Activated T-helper 17 cell treated with anti-CD3 and anti-CD28 coated beads, Interleukin-2, amount 50 U/mL, for 72 hours (primary cell): ENCODE measurements at places on chromosomes 7 and 10.
A peak's percentile ranks its signal among the peaks of the same experiment; 100 is the strongest.

DNA sequence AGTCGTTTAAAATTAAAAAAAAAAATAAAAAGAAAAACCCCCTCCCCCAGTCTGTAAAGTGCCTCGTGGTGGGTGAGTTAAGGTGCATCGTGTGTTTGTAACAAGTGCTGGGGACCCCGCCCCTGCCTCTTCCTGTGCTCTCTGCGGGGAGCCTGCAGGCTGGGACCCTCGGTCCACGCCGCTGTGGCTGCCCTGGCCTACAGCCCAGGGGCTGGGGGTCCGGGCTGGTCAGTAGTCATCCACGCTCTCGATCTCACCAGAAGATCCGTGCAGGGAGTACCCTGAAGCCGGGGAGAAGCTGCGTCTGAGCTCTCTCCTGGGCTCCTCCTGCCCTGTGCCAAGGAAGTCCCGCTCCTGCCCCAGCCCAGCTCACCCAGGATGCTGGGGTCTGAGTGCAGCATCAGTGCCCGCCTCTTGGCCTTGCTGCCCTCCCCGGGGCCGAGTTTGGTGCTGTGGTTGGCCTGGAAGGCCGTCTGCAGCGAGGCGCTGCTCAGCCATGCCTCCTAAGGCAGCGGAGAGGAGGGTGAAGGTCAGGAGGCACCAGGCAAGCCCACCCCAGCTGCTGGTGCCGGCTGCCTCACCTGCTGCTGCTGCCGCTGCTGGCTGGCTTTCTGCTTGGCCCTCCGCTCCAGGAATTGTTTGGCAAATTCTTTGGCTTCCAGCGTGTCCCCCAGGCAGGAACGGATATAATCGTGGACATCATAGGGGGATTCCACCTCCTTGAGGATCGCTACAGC lies 8.1 kb downstream of the GNB2 start:
- ATAC-seq = no peak

GRCh38 chr7:2760098-2760889 lies 72.3 kb downstream of the AMZ1 start:
- no peak for ATAC-seq

DNA sequence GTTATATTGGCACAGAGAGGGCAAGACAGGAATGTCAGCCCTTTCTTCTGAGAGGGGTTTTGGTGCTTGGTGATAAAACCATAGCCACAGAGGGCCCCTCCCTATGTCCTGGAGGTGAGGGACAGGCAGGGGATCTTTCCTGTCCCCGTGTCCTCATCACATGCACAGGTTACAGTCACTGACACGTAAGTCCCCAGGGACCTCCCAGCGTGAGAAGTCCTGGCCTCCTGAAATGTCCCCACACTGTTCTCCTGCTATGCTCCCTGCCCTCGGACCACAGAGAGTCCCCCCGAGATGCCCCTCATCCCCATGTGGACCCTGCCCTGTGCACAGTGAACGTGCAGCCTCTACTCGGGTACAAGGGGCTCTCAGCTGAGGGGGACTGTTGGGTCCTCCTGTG lies 260.4 kb downstream of the ZMYND11 start:
- ATAC-seq = no peak

- no peak for ATAC-seq
These were observed 90.7 kb downstream of the DGKI start for GRCh38 chr7:137755846-137756651.

DNA sequence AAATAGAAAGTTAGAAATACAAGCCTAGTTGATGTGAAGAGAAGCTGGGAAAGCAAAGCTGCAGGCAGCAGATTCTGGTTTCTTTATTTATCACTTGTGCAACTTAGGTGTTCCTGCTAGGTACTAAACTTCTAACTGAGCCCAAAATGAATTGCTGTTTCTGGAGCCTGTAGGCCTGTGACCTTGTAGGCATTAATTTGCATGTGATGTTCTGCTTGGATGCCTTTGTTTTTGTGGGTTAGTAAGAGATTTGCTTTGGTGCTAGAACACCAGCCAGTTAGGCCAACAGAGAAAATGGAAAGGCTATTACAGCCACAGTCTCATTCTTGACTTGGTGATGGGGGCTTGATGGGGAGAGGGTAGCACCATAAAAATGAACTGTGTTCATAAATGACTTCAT lies 370.7 kb downstream of the PPP1R3A start:
- no peak for ATAC-seq

GRCh38 chr7:157271991-157272324 lies 64.8 kb upstream of the DNAJB6 start:
- no peak for ATAC-seq

DNA sequence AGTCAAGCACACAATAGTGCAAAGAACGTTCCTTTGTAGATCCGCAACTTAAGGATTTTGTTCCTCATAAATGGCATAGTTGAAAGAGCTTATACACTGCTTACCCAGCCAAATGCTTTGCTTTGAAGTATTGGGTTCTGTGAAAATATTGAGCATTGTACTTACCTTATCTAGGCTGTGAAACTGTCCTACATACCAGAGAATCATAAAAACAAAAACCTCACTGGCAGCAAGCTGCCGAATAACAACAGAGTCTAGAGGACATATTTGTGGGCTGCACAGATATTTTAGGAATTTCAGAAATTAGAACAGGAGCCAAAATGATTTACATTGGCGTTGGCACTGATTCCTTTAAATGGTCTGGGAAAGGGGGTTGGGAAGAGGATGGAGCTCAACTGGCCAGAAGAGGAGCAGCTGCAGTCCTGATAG lies 174.8 kb downstream of the RTKN2 start:
- no peak for ATAC-seq

GRCh38 chr10:3825244-3825643 lies 40.2 kb upstream of the KLF6 start:
- ATAC-seq = no peak

- ATAC-seq = no peak
These were observed 64.2 kb downstream of the NKX6-2 start for GRCh38 chr10:132721725-132722124.

- no peak for ATAC-seq
These were observed 108.9 kb downstream of the ITGB8 start for GRCh38 chr7:20439416-20440185.

DNA sequence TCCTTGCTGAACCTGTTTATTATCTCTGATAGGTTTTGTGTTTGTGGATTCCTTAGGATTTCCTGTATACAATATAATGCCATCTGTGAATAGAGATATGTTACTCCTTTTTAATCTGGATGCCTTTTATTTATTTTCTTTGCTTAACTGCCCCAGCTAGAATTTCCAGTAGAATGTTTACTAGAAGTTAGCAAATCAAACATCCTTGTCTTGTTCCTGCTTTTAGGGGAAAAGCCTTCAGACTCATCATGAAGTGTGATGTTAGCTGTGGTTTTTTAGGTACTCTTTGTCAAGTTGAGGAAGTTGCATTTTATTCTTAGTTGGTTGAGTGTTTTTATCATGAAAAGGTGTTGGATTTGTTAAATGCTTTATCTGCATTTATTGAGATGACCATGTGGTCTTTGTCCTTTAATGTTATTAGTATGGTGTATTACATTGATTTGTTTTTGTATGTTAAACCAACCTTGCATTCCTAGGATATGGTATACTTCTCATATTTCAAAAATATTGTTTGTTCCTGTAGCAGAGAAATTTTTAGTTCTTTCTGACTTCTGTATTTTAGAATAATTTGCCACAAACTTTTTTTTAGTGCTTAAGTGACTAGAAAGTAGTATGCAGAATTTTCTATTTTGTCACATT lies 24.3 kb downstream of the PPP2R2D start:
- no peak for ATAC-seq

DNA sequence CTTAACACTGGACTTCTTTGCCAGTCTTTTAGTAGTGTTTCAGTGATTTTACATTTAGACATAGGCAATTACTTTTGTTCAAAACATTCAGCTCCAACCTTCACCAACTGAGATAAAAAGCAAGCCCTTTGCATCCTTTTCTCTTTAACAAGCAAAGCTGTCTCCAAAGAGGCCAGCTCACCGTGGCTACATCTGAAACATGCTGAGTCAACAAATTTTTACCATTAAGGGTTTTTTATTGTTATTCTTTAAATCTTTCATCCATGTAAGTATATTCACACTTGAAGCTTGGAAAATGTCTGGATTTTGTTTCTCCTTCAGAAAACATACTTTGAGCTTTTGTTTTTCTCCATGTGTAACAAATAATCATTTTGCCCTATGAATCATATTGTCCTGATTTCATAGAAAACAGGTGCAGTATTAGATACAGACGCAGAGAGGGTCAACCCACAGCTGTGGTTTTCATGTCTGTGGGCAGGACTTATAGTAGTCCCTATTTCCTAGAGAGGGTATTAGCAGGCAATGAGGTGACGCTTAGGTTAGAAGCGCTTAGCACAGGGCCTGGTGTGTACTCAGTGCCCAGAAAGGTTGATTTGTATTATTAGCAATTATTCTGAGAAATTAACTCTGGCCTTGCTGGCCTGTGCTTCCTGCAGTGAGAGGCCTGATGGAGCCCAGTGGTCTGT lies 99.5 kb downstream of the MKI67 start:
- peak; percentile 96 for ATAC-seq

DNA sequence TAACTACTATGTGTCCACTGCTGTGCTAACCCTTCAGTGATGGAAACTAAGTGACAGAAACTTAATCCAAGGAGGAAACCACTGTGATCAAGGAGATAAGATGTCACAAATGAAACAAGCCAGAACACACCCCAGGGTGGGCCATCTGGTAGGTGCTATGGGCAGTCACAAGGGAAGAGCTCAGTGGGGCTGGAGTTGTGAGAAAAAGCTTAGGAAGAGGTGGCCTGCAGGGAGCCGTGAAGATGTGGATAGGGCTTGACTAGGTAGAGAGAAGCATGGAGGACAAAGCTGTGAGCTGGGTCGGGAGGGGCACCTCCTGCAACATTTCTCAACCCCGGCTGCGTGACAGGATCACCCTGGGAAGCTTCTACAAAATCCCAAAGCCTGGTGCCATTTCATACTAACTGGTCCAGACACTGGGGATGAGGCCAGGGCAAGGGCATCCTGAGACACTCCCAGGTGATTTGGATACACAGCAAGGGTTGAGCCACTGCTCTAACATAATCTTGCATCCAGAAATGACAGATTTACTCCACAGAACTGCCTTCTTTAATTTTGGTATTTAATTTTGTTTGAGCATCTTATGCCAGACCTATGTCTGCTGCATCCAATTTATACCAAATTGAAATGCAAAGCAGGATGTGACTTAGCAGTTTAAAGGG lies 69.3 kb downstream of the OSBPL3 start:
- ATAC-seq = no peak

DNA sequence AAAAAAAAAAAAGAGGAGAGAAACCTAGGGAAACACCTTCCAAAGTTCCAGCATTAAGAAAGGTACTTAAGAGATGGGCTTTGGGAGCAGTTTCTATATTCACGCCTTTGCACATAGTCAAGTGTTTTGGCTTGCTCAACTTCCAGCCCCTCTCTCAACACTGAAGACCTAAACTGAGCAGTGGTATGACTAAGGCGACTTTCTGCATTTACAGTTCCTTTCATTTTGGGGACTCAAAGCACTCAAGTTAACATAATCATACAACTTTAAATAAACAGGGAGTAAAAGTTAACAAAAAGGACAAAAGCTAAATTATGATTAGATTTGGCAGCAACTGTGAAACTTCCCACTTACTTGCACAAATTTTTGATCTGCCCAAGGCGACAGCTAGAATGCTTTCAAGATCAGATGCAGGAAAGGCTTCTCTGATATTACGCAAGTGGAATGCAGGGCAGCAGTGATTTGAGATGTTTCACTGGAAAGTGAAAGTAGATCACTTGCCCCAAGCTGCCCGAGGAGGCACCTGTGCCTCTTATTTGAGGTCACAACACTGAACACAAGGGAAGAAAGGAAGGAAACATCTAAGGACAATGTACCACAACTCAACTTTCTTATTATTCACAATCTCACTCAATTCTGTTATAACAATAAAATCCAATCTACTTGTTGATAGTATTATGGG lies 199.5 kb downstream of the SKAP2 start:
- ATAC-seq = peak; percentile 50

GRCh38 chr7:102444961-102445673 lies 11.7 kb downstream of the ORAI2 start:
- ATAC-seq = no peak

DNA sequence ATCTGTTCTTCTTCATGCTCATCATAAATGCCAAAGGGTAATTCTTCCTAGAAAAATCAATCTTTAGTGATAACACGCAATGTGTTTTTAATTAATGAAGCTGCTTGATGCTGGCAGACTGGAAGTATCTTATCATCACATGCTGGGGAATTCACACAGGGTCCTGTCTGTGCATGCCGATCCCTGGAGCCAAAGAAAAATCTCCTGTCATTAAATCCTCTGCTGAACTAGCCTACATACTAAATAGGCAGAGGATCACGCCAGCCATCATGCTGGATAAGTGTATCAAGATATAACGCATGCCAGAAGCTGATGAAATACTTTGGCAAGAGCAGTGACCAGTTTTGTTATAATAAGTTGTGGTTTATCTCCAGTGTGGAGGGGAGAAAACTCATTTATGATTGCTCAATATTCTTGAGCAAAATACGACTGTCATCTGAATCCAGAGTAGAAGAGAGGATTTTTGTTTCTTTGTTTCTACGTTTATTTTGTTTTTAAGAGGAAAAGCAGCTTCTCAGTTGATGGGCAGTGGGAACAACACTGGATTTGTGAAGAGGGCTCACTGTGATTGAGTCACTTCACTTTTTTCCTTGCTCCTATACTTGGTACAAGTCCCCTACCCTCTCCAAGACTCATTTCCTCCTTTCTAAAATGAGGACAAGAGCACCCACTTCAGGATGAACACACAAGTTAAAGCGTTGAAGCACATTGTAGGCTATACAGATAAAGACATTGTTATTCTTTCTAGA lies 649.1 kb downstream of the TNS3 start:
- ATAC-seq = no peak

DNA sequence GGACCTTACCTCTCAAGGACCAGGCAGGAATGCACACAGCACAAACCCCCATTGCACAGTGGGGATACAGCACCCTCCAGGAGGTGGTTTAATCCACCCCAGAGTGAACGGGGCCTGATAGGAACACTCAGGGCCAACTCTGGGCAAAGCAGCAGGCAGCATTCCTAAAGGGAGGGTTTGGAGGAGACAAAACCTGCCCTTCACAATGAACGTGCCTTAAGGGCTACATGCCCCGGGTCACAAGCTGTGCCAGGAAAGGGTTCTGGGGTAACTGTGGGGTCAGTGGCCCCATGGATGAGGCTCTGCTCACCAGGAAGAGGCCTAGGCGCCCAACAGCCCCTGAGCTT lies 1.1 kb downstream of the GPRIN2 start:
- ATAC-seq = no peak

GRCh38 chr7:55574051-55574717 lies 1.9 kb upstream of the VOPP1 start:
- ATAC-seq = peak; percentile 47

DNA sequence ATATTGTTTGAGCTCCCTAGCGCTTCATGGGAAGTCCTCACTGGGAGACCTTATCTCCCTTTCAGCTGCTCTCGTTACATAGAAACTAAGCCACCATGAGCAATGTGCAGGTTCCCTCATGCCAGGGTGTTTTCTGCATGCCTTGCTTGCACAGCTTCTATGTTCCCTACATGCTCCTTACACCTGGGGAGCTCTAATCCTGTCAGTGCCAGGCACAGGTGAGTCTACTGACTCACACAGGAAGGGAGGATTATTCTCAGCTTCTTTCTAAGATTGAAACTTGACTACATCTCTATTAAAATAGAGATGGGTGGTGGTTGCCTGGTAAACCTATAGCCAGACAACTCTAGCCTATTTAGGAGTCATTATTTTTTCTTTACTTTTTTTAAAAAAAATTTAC lies 375.7 kb upstream of the CDC14C start:
- ATAC-seq = no peak
